Occipital lobe (tissue), 3 donors: ENCODE measurements at places on chromosomes 1 and 21.

- no peak for DNase-seq
Measured at GRCh38 chr1:41481109-41481775, 3.2 kb downstream of the EDN2 start.

DNA sequence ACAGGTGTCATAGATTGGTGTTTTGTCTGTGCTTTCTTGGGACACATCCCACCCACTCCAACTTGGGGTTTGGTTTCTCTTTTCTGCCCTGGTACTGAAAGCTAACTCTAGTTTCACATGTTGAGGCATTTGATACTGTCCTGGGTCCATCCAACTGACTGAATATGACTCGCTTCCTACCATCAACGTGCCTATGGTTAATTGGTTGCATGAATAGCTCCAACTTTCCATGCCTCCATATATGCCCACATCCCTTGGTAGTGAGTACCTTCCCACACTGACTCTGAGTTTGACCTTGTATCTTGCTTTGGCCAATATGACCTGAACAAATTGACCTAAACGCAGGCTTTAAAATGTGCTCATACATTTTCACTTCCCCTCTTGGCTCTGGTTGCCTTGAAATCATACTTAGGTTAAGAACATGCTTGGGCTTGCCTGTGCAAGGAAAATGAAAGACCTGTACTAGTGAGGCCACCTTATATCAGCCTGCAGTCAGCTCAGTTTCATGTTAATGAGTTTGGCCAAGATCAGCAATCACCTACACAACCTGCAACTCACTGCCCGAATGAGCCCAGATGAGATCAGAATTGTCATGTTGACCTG lies 81.0 kb upstream of the KCNK2 start:
- no peak for DNase-seq

- DNase-seq: no peak
Measured at GRCh38 chr1:233090746-233091494, 140.5 kb downstream of the NTPCR start.

DNA sequence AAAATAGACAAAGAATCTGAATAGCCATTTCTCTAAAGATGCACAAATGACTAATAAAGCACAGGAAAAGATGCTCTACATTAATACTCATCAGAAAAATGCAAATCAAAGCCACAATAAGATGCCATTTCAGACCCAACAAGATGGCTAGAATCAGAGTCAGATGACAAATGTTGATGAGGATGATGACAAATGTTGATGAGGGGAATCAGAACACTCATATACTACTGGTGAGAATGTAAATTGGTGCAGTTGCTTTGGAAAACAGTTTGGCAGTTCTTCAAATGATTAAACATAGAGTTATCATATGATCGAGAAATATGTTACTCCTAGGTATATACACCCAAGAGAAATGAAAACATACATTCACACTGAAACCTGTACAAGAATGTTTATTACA lies 33.9 kb downstream of the LRRC40 start:
- no peak for DNase-seq

DNA sequence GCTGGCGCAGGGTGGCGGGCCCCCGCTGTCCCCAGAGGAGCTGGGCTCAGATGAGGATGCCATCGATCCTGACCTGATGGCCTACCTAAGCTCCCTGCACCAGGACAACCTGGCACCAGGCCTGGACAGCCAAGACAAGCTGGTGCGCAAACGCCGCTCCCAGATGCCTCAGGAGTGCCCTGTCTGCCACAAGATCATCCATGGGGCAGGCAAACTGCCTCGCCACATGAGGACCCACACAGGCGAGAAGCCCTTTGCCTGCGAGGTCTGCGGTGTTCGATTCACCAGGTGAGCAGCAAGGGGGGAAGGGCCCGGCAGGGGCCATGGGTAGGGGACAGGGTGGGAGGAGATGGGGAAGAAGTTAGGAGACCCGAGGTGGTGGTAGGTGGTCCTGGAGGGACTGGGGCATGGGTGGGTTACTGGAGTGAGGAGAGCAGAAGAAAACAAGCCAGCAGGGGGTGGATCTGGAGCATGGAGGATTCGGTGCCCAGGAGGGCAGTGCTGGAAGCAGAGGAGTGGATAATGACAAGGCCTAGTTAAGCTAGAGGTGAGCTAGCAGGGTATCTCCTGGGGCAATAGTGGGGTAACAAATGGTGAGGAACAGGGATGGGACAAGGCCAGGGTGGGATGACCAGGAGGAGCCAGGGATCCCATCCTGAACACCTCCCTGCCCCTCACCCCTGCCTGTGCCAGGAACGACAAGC lies 13.1 kb downstream of the ZBTB7B start:
- DNase-seq: no peak

- no peak for DNase-seq
Measured at GRCh38 chr1:158649052-158649451, 37.5 kb downstream of the SPTA1 start.

GRCh38 chr1:116553386-116554115 lies 17.3 kb downstream of the CD58 start:
- no peak for DNase-seq

DNA sequence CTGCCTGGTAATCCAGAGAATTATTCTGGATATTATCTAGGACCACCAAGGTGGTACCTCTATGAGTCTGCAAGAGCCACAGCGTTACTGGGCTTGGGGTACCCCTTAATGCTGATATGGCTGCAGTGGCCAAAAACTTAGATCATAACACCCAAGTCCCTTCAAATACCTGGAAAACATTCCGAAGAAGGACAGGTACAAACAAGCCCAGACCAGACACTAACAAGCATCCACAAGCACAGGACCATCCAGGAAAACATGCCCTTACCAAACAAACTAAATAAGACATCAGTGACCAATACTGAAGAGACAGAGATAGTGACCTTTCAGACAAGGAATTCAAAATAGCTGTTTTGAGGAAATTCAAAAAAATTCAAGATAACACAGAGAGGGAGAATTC lies 2.9 kb downstream of the C1orf105 start:
- no peak for DNase-seq
